ENCODE measurements at places on chromosomes 4 and X.

DNA sequence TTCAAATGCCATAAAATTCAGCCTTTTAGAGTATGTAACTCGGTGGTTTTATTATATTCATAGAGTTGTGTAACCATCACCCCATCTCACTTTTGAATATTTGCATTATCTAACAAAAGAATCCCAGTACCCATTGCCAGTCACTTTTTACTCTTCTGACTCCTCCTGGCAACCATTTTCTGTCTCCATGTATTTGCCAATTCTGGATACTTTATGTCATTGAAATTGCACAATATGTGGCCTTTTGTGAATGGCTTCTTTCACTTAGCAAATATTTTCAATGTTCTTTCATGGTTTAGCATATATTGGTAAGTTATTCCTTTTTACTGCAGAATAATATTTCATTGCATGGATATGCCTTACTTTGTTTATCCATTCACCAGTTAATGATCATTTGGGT lies 79.9 kb downstream of the SLIT2 start:
- DNase-seq, result no peak

- DNase-seq, result no peak
Observed at GRCh38 chr4:179285696-179286095, 1843.5 kb upstream of the AGA start.

DNA sequence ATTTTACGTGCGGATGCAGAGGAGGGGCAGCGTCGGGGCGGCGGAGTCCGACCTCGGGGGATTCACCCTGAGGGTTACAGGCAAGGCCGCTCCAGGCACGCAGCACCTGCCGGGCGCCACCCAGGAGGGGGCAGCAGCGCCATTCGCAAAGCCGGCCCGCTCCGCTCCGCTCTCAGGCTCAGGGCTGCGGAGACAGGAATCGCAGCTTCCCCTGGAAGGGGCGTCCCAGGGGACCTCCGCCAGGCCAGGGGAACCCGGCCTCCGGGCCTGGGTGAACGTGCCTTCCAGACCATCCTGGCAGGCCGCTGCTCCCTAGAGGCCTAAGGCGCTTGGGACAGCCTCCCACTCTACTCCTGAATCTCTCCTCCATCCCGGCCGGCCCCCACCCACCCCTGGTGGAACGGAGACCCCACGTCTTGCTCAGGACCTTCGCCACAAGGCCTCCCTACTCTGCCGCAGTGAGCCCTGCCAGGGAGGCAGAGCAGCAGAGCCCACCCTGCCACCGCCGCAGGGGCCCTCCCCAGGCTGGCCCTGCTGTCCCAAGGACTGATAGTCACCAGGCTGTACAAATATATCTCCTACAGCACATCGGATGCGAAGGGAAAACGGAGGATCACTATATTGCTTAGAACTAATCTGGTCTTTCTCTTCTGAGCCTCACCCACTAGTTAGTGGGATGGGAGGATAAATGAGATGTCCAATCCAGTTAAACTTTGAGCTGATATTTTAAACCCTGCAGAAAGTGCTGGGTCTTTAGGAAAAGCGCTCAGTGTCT lies 115.0 kb downstream of the SMIM20 start:
- DNase-seq, result peak; percentile 93

DNA sequence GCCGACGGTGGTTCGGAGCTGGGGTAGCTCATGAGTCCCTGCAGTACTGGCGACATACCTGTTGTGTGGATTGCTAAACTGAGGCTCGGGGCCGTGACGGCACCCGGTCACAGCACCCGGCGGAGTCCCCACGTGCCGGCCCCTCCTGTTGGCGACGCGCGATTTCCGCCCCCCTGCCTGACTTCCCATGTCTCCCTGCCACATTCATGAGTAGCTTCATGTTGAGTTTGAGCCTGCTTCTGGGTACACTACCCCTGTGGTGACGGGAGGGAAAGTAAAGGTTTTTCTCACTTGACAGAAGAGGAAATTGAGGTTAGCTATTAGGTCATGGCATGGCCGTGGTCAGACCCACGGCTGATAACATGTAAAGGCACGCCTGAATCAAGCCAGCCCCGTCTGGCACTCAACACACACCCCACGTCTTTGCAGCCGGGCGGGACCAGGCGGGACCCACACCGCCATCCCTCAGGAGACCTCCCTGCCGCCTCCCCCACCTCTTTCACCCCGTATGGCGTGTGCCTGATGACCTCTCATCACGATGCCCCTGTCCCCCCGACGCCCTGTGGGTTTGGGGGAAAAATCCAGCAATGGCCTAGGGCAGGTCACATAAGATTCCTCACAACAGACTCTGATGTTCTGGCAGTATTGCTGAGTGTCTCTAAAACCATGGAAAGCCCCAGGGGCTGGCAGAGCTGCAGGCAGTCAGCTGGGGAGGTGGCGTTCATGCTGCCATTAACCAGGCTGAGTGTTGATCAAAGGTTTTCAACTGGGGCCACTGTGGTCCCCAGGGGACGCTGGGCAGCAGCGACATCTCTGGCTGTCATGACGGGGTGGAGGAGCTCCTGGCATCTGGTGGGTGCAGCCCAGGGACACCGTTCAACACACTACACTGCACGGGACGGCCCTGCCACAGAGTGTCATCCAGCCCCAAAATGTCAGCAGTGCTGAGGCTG lies 29.2 kb downstream of the P2RY8 start:
- no peak for DNase-seq

DNA sequence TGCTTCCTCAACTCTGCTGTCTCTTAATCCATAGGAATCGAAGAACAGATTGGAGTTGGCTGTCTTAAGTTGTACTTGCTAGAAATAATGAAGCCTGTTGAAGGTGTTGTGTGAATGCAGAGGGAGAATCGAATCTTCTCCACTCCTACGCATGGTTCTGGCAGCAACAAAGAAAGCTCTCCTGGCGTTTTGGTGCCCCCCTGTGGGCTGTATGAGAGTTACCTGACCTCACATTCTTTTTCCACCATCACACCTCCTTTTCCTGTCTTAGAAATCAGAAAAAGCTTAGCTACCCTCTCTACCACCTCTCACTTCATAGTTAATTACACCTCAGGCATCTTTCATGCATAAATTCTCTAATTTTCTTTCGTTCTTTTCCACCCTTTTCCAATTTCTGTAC lies 16.3 kb downstream of the KLF8 start:
- DNase-seq, result peak; percentile 45

DNA sequence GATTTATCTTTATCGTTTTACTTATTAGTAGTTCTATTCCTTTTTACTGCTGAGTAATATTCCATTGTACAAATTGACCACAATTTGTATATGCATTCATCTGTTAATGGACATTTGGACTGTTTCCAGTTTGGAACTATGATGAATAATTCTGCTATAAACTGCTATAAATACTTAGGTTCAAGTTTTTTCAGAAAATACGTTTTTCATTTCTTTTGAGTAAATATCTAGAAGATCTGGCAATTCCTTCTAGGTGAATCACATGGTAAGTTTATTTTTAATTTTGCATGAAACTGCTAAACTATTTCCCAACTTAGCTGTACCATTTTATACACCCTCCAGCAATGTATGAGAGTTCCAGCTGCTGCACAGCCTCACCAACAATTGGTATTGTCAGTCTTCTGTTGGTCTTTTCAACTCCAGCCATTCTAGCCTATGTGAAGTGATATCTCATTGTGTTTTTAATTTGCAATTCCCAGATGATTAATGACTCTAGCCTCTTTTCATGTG lies 22.2 kb downstream of the LIN54 start:
- DNase-seq, result no peak

GRCh38 chr4:86334020-86334750 lies 25.7 kb downstream of the MAPK10 start:
- DNase-seq, result no peak

GRCh38 chr4:161320377-161320776 lies 843.4 kb downstream of the FSTL5 start:
- peak; percentile 24 for DNase-seq

DNA sequence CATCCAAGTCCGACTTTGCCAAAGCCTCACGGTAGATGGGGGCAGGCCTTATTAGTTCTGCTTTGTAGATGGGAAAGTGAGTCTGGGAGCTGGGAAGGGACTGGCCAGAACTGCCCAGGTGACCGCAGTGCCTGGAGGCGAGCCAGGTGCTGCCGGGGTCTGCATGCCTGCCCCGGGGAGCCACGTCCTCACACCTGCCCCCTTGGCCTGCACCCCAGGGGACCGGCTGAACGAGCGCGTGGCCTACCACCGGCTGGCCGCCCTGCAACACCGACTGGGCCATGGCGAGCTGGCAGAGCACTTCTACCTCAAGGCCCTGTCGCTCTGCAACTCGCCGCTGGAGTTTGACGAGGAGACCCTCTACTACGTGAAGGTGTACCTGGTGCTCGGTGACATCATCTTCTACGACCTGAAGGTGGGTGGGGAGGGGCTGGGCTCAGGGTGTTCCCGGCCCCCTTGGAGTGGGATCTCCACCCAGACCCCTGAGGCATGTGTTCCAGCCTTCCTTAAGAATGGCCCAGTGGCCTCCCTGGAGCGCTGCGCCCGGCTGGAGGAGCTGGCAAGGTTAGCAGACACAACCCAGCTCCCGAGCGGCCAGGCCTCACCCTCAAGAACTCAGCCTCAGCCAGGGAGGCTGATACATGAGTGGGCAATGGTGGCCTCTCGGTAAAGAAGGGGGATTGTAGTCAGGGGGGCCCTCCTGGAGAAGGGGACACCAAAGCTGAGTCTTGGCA lies 32.1 kb upstream of the HTRA3 start:
- DNase-seq, result no peak

DNA sequence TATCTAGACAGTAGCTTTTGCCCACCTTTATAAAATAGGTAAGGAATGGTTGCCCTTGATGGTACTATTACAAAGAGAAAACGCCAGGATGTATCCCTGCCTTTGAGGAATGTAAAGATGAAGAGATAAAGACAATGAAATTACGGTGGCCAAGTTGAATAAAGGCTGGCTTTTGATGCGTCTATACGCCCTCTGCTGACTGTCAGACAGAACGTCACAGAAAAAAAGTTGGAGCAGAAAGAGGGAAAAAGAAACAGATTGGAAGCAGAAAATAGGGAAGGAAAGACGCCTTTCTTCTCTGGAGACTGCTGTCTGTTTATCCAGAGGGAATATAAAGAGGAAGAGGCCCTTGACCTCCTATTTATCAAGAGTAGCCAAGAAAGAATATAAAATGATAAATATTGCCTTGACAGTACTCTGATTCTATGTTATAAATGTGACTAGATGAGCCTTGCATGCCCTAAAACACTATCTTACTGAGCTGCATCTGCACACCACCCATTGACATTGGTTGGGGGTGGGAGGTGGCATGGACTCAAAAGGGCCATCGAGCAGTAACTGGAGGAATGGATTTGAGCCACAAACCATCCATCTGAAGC lies 30.6 kb downstream of the PCDH19 start:
- DNase-seq, result no peak

DNA sequence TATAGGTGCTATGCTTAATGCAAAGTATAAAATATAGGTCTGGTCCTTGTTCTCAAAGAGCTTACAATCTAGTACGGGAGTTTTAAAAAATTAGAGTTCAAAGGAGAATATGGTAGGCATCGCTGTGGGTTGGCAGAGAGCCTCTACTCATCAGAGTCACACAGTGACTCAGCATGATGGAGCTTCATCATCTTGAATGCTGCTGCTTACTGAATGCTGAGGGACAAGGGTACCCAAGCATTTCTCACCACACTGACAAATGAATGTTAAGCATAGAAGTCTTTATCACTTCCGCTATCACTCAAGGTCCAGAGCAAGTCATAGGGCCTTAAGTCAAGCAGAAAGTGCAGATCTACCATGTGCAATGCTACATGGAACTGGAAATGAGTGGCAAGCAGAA lies 268.6 kb upstream of the IGFBP7 start:
- no peak for DNase-seq

GRCh38 chr4:81346719-81347118 lies 125.0 kb downstream of the RASGEF1B start:
- no peak for DNase-seq

- DNase-seq, result no peak
Observed at GRCh38 chrX:10608099-10608498, 12.3 kb downstream of the MID1 start.

DNA sequence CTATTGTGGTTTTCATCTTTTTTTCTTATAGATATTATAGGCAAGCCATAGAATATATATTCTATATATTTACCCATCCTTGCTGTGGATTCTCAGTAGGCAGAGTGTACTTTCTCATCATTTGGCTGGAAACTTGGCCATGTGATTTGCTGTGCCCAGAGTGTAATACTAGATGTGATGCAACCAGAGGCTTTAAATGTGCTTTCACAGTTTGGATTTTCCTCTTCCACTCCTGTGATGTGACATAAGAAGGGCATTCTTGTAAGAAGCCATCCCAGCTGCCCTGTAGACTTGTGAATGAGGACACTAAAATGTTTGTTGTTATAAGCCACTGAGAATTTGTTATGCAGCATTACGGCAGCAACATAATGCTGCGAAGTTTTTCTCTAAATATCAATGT lies 10.4 kb upstream of the HPGDS start:
- no peak for DNase-seq

DNA sequence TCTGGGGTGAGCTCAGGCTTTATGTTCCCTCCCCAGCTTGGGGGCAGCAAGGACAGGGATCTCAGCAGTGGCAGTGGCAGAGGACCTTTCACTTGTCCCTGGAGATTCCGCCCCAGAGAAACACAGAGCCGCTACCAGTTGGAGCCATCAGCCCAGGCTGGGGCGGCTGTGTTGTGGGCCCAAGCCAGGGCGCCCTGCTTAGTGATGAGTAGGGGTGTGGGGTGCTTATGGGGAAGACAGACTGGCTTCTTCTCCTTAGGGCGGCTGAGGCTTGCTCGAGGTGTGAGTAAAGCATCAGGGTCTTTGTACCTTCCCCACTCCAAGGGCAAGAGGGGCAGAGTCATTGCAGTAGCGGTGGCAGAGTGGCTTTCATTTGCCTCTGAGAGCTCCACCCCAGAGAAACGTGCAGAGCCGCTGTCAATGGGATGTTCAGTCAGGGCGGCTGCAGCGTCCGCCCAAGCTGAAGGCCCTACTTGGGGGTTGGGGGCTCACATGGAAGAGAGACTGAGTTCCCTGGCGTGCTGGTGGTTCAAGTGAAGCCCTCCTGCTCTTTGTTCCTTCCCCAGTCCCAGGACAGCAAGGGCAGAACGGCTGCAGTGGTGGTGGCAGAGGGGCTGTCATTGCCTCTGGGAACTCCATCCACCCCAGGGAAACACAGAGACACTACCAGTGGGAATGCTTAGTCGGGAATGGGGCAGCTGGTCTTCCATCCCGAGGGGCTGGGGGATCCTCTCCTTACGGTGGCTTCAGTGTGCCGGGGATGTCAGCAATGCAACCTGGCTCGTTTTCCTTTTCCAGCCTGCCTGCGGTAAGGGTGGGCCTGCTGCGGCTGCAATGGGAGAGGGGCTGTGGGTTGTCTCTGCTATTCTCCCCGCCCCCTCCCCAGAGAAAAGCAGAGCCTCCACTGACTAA lies 2142.5 kb upstream of the TENM3 start:
- DNase-seq, result no peak

GRCh38 chrX:66728818-66729271 lies 90.0 kb upstream of the EDA2R start:
- peak; percentile 49 for DNase-seq

GRCh38 chr4:153788413-153789276 lies at the start of gene SFRP2:
SFRP2 (minus strand) TSS chr4:153789083; CDS start chr4:153788835, 248 bp downstream.
- DNase-seq, result peak; percentile 86

DNA sequence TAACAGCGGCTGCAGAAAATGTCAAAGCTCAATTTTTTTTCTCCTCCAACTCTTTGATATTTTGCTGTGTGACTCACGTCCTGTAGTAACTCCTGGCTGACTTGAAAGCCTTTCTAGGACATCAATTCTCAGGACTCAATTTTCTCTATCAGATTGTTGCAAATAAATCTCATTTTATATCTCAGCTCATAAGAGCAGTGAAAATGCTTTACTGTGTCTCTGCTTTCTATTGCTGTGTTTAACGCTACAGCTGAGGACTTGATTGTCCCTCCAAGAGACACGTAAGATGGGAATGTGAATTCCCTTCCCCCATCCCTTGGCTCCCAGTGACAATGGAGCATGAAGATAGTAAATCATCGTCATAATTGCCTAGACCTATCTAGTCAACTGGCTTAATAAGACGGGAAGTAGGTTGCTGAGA lies 20.5 kb upstream of the CBR4 start:
- DNase-seq, result no peak

Measured in WTC11 (cell line).